ENCODE measurements at places on chromosomes 3 and 15. TPM values are rescaled to one million over a fixed set of nuclear protein-coding genes. Genes with fewer than 3 reads are reported as not detected.

PLS1 gene
- total RNA-seq: 0.81 TPM

SLC9C1 gene
- total RNA-seq: 3.9 TPM

GP5 gene
- 0.22 TPM for total RNA-seq

GCNT3 gene
- total RNA-seq: not detected

ATP2B2 gene
- 0.13 TPM for total RNA-seq

KCNAB1 gene
- 2.5 TPM for total RNA-seq

TRAT1 gene
- 0.30 TPM for total RNA-seq

KLF13 gene
- total RNA-seq: 35.7 TPM

All from cardiac septum (tissue), 1 donor.